T47D (cell line): ENCODE measurements at places on chromosomes 11 and 22.

- no peak for DNase-seq
Measured at GRCh38 chr11:78253797-78254196, 65.1 kb downstream of the USP35 start.

DNA sequence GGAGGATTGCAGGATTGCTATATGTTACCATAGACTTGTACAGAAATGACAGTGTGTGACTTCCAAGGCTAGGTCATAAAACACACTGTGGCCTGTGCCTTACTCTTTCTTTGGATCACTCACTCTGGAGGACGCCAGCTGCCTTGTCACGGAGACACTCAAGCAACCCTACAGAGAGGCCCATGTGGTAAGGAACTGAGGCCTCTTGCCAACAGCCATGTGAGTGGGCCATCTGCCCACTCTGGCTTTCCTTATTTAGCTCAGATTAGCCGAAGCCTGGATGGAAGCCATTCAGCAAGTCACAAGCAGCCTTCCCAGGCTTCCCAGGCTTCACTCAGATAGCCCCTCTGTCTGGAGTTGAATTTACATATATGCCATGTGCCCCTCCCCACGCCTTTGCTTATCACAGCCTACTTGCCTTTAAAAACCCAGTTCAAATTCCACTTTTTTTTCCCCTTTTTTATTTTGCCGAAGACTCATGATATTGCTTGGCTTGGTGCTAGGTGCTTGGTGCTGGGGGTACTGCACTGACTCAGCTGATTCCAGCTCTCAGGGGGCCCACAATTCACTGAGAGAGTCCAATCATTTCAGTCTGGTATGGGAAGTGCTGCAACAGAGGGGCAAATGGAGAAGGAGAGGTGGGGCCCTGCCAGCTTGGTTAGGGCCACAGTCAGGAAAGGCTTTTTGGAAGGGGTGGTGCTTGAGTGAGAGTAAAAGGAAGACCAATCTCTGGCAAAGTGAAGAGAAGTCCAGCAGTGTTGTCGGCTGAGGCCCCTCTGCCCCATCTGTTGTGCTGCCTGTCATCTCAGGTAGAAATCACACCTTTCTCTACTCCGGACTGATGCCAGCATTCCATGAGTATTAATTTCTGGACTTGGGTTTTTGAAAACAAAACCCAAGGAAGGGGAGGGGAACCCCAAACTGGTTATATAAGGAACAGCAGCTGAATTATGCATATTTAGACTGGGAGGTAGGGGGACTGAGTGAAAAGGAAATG, 14.5 kb upstream of the P4HA3 start:
- DNase-seq = no peak

GRCh38 chr22:40766956-40767355, 52.2 kb downstream of the SLC25A17 start:
- no peak for DNase-seq

- no peak for DNase-seq
Measured at GRCh38 chr11:23919455-23919854, 577.4 kb upstream of the LUZP2 start.

- DNase-seq = no peak
Measured at GRCh38 chr11:121576531-121576930, 123.8 kb upstream of the SORL1-AS1 start.

DNA sequence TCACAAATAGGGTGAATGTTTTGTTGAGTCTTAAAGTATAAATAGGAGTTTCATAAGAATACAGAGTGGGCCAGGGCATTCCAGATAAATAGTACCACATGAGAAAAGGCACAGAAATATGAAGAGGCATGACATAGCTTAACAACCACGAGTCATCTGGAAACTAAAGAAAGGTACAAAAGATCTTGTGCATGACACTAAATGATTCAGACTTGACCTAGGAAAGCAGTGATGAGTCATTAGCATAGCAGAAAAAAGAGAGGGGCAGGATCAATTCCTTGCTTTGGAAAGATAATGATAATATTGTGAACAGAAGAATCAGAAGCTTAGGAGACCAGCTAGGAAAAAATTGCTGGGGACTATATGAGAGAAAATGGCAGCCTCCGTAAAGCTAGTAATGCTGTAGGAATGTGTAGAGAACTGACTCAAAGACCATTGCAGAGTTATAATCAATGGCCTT, 47.6 kb upstream of the FIBIN start:
- DNase-seq = no peak
